Upper lobe of left lung (tissue), 6 donors: ENCODE measurements at places on chromosomes 2 and 18. TPM values are rescaled to one million over a fixed set of nuclear protein-coding genes. Genes with fewer than 3 reads are reported as not detected.

DNA sequence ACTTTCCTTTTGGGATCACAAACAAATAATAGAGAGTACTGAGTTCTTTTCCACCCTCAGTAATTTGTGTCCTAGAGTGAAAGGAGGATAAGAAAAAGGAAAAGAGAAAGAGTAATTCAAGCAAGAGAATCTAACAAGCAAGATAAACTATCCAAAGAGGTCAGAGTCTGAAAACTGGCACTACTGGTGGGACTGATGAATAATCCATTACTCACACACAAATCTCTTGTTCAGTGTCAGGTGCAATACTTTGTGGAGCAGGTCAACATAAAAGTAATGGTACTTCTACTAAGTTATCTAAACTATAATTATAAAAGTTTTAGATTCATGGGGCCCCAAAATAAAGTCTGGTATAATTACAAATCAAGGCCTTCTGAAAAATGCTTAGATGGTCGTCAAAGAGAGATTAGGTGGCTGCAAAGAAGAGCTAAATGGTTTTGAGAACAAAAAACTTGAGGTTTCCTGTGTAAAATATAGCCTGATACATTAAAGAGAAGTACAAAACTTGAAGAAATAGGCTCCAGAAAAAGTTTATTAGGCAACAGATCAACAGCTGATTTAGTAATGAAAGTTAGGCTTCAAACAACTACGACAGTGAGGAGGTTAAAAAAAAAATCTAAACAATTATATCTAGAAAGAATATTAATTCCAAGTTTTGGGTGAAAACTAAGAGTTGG is 109.4 kb downstream of the BAZ2B start:
- H3K36me3 ChIP-seq: no peaks in the 10 kb centered on the region
- no peak overlapping the region for H3K27ac ChIP-seq
- H3K27me3 ChIP-seq: no peaks in the 10 kb centered on the region
- no peak overlapping the region for H3K4me3 ChIP-seq
- H3K4me1 ChIP-seq: peaks cover 10% of the 10 kb centered on the region
- DNase-seq: no peak

DNA sequence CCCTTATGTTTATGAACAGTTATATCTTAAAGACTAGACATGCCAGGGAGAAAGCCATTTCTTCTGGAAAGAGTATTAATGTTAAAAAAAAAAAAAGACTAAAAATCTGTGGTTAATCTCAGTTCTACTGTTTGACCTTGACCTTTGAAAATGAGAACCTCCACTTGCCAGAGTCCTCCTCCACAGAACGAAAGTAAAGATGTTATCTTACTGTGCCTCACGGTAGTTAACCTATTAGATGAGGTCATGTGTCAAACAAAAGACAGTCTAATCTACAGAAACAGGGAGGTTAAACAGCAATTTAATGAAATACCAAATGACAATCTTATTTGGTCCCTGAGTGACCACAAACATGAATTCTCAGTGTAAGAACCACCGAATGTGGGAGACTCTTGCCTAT is 51.2 kb downstream of the SLC14A2 start:
- no peaks in the 10 kb centered on the region for H3K27me3 ChIP-seq
- H3K4me1 ChIP-seq: peaks cover 15% of the 10 kb centered on the region
- no peak overlapping the region for H3K4me3 ChIP-seq
- no peak for DNase-seq
- H3K27ac ChIP-seq: peak overlapping the region; percentile 62

SEMA4F gene
- 6.3 TPM for total RNA-seq

- no peak for DNase-seq
- no peaks in the 10 kb centered on the region for H3K27me3 ChIP-seq
- no peak overlapping the region for H3K4me3 ChIP-seq
- H3K36me3 ChIP-seq: no peaks in the 10 kb centered on the region
These were observed 71.7 kb upstream of the SKOR2 start for GRCh38 chr18:47323158-47323557.

DNA sequence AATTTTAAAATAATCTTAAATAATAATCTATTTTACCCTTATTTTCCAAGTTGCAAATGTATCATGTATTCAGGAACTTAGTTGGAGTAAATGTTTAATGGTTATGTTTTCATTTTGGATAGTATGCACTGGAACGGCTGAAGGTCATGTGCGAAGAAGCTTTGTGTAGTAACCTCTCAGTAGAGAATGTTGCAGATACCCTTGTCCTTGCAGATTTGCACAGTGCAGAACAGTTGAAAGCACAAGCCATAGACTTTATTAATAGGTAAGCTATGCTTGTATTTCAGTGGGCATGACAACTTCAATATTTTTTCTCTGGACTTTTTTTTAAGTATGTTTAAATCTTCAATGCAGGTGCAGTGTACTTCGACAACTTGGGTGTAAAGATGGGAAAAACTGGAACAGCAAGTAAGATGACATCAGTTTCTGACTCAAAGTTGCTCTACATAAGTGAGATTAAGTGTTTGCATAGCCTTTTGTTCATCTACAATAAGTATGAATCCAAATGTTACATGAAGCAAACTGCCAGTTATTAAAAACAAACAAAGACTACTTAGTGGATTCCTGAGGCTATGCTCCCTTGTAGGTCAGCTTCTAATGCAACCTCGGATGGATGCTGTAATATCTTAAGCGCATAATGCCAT is 63.1 kb downstream of the SPOPL start:
- H3K27me3 ChIP-seq: no peaks in the 10 kb centered on the region
- H3K4me3 ChIP-seq: no peak overlapping the region

IL36B gene
- not detected for total RNA-seq

CRYGD gene
- not detected for total RNA-seq

DNA sequence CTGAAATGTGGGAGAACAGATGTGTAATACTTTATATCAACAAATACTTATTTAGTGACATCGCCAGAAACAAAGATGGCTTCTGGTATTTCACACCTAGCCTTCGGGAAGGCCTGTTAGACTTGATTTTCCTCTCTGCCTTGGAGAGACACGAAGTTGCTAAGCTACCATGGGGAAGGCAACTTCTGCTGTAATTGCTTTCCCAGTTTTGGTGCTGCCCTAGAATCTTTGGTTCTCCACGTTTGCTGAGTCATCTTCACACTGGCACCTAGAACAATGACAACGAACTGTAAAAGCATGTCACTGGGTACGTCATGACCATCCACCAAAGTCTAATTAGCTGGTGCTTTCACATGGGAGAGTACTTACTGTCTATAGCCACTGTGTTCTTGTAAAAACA is 58.7 kb upstream of the ACTR3 start:
- no peaks in the 10 kb centered on the region for H3K27me3 ChIP-seq
- no peak overlapping the region for H3K27ac ChIP-seq

BCL2 gene
- 8.4 TPM for total RNA-seq

PLB1 gene
- 3.6 TPM for total RNA-seq

- H3K36me3 ChIP-seq: no peaks in the 10 kb centered on the region
- peaks cover 3% of the 10 kb centered on the region for H3K4me1 ChIP-seq
- no peak for DNase-seq
- H3K27me3 ChIP-seq: no peaks in the 10 kb centered on the region
These were observed 22.6 kb upstream of the ICOS start for GRCh38 chr2:203913947-203914346.

GRCh38 chr2:104046466-104046865 is 807.4 kb upstream of the POU3F3 start:
- no peaks in the 10 kb centered on the region for H3K4me1 ChIP-seq
- H3K27me3 ChIP-seq: no peaks in the 10 kb centered on the region

DNA sequence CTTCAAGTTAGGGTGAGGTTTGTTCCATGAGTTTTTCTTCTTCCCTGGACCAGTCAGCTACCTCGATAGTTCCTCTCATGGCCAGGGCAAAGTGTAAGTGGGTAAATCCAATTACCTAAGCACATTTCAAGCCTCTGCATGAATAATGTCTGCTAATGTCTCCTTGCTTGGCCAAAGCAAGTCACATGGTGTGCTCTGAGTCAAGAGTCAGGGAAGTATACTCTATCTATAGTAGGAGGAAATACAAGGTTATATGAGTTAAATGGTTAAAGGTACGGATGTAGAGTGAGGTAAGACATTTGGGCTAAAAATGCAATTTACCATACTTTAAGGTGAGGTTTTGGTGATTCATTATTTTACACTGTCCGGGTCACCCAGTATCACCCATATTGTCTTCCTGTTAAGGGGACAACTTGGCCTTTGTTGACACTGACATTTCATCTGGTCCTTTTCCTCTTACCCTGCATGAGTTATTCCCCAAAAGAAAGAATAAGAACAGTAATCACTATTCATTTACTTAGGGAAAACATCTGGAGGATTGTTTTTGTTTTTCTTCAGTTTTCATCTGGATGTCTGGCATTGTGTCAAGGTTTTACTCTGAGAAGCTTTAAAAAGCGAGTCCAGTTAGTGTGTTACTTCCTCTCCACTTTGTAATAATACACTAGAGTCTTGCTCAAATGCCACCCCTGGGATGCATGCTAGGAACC is 405.5 kb downstream of the RND3 start:
- no peaks in the 10 kb centered on the region for H3K36me3 ChIP-seq
- no peaks in the 10 kb centered on the region for H3K27me3 ChIP-seq
- H3K4me3 ChIP-seq: no peak overlapping the region

DNA sequence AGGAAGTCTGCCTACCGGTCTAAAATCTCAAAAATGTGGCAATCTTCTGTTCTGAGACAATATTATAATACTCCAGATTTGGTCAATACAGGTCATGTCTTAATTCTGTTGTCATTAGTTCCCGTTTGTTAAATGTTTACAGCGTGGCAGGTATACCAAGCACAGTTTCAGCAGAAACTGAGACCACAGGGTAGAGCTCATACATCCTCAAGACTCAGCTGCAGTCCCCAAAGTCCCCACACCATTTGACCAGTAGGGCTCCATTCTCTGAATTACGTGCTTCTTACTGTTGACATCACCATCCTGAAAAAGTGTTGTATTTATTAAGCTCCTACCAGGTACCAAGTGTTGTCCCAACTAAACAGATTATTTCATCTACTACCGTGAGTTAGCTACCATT is 157.1 kb downstream of the MC4R start:
- no peak overlapping the region for H3K27ac ChIP-seq
- H3K36me3 ChIP-seq: no peaks in the 10 kb centered on the region
- H3K4me3 ChIP-seq: no peak overlapping the region
- no peaks in the 10 kb centered on the region for H3K27me3 ChIP-seq

DNA sequence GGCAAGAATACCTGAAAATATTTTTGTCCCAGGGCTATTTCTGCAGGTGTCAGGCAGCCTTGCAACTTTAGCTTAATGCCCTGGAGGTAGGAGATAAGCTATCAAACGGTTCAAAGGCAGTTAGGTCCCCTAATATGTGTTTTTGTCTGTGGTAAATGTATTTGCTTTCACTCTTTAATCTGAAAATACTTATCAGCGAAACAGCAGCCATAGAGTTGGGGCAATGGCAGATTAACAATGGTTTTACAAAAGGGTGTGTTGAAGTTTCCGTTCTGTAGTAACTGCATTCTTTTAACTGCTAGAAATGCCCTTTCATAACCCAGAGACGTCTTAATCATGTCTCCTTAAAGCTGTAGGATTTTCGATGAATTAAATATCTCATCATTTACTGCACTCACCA is 265.0 kb upstream of the TRIB2 start:
- no peak overlapping the region for H3K4me3 ChIP-seq
- H3K36me3 ChIP-seq: no peaks in the 10 kb centered on the region
- peak overlapping the region; percentile 72 for H3K27ac ChIP-seq
- H3K27me3 ChIP-seq: no peaks in the 10 kb centered on the region
- DNase-seq: no peak

LAPTM4A gene
- total RNA-seq: 27.2 TPM

- H3K36me3 ChIP-seq: no peaks in the 10 kb centered on the region
- H3K27me3 ChIP-seq: no peaks in the 10 kb centered on the region
- H3K4me1 ChIP-seq: no peaks in the 10 kb centered on the region
- DNase-seq: no peak
These were observed 50.5 kb downstream of the GAREM1 start for GRCh38 chr18:32420084-32420750.

GRCh38 chr2:31271851-31272267 is 37.9 kb downstream of the EHD3 start:
- no peaks in the 10 kb centered on the region for H3K36me3 ChIP-seq
- H3K27ac ChIP-seq: no peak overlapping the region
- H3K4me3 ChIP-seq: no peak overlapping the region
- H3K27me3 ChIP-seq: no peaks in the 10 kb centered on the region

LYG2 gene
- not detected for total RNA-seq

GRCh38 chr2:157825885-157826284 is 50.2 kb downstream of the ACVR1 start:
- peak overlapping the region; percentile 53 for H3K27ac ChIP-seq
- peak; percentile 76 for DNase-seq
- no peaks in the 10 kb centered on the region for H3K36me3 ChIP-seq
- H3K4me3 ChIP-seq: no peak overlapping the region
- no peaks in the 10 kb centered on the region for H3K27me3 ChIP-seq
- no peaks in the 10 kb centered on the region for H3K4me1 ChIP-seq

DNA sequence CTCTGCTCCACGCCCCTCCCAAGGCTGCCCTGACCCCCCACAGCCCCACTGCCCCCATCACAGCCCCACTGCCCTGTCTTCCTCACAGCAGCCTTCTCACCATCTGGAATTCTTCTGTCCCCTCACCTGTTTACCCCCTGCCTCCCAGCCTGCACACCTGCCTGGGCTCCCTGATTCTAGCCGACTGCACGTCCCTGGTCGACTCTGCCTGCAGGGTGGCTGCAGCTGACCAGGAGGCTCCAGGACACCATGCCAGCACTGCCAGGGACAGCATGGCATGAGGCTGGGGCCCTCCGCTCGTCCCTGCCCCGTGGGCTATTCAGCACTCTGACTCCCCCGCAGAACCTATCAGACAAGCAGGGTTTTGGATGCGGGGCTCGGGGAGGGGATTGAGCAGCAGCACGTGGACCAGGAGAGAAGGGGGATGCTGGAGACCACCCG is 254.1 kb downstream of the HDAC4 start:
- H3K4me1 ChIP-seq: no peaks in the 10 kb centered on the region
- no peak for DNase-seq
- H3K27ac ChIP-seq: no peak overlapping the region
- H3K4me3 ChIP-seq: no peak overlapping the region

- no peaks in the 10 kb centered on the region for H3K4me1 ChIP-seq
- H3K36me3 ChIP-seq: no peaks in the 10 kb centered on the region
- H3K27me3 ChIP-seq: no peaks in the 10 kb centered on the region
- H3K27ac ChIP-seq: no peak overlapping the region
- no peak overlapping the region for H3K4me3 ChIP-seq
- DNase-seq: no peak
These were observed 354.7 kb downstream of the PARD3B start for GRCh38 chr2:204899983-204900382.

GRCh38 chr2:159908623-159909022 is 110.6 kb upstream of the CD302 start:
- H3K36me3 ChIP-seq: no peaks in the 10 kb centered on the region
- no peaks in the 10 kb centered on the region for H3K27me3 ChIP-seq

- no peaks in the 10 kb centered on the region for H3K27me3 ChIP-seq
- peak; percentile 52 for DNase-seq
- H3K36me3 ChIP-seq: no peaks in the 10 kb centered on the region
- no peak overlapping the region for H3K4me3 ChIP-seq
- peaks cover 3% of the 10 kb centered on the region for H3K4me1 ChIP-seq
These were observed 35.5 kb upstream of the CTDP1 start for GRCh38 chr18:79644006-79644665.

GRCh38 chr2:106208399-106208798 is 14.3 kb upstream of the UXS1 start:
- H3K4me3 ChIP-seq: no peak overlapping the region
- DNase-seq: no peak
- H3K27ac ChIP-seq: no peak overlapping the region
- no peaks in the 10 kb centered on the region for H3K4me1 ChIP-seq
- H3K27me3 ChIP-seq: no peaks in the 10 kb centered on the region
- H3K36me3 ChIP-seq: no peaks in the 10 kb centered on the region

- no peak overlapping the region for H3K4me3 ChIP-seq
- H3K27me3 ChIP-seq: no peaks in the 10 kb centered on the region
- H3K27ac ChIP-seq: no peak overlapping the region
- DNase-seq: peak; percentile 54
- no peaks in the 10 kb centered on the region for H3K36me3 ChIP-seq
These were observed 235.4 kb downstream of the EIPR1 start for GRCh38 chr2:3142210-3142609.
